ENCODE measurements at places on chromosomes 4 and X. TPM values are rescaled to one million over a fixed set of nuclear protein-coding genes. Genes with fewer than 3 reads are reported as not detected.

The PRR32 gene
- total RNA-seq: not detected

The PF4V1 gene
- total RNA-seq: not detected

The MID2 gene
- total RNA-seq: 7.6 TPM

The TMEM31 gene
- not detected for total RNA-seq

The TDO2 gene
- 1.0 TPM for total RNA-seq

Measured in A549 treated with DMSO at 1 μM for 4 hours (cell line).